ENCODE measurements at places on chromosomes 7 and 10. TPM values are rescaled to one million over a fixed set of nuclear protein-coding genes. Genes with fewer than 3 reads are reported as not detected.

HOXA2 gene
- 2.1 TPM for total RNA-seq

PRKAR1B gene
- 25.7 TPM for total RNA-seq

KLLN gene
- total RNA-seq, result 0.41 TPM

- H3K27me3 ChIP-seq, result no peaks in the 10 kb centered on the region
- H3K4me3 ChIP-seq, result no peak overlapping the region
- no peaks in the 10 kb centered on the region for H3K4me1 ChIP-seq
- DNase-seq, result no peak
- H3K27ac ChIP-seq, result no peak overlapping the region
- H3K36me3 ChIP-seq, result no peaks in the 10 kb centered on the region
These were observed 32.5 kb downstream of the C10orf143 start for GRCh38 chr10:130078120-130078519.

- DNase-seq, result no peak
- peak overlapping the region; percentile 85 for H3K27ac ChIP-seq
- H3K4me3 ChIP-seq, result no peak overlapping the region
- H3K36me3 ChIP-seq, result no peaks in the 10 kb centered on the region
- no peaks in the 10 kb centered on the region for H3K27me3 ChIP-seq
- peaks cover 22% of the 10 kb centered on the region for H3K4me1 ChIP-seq
These were observed 66.6 kb downstream of the PWWP2B start for GRCh38 chr10:132463333-132464255.

DNA sequence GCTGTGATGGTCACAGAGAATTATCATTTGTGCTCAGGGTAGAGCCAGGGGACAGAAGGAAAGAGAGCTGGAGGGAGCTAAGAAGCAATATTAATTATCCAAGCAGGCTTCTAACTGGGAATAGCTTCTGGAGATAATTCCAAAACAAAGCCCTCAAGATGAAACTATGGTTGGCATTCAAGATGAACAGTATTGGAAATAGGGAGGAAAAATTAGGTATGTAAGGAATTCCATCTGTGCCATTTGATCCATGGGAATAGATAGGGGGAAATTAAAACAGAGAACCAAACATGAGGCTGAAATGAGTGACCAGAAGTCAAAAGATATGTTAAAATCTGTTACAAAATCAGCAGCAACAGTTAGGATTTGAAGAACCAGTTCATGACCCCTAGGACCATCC is 75.3 kb downstream of the NDUFB2 start:
- H3K27ac ChIP-seq, result no peak overlapping the region
- peaks cover 64% of the 10 kb centered on the region for H3K36me3 ChIP-seq

DNA sequence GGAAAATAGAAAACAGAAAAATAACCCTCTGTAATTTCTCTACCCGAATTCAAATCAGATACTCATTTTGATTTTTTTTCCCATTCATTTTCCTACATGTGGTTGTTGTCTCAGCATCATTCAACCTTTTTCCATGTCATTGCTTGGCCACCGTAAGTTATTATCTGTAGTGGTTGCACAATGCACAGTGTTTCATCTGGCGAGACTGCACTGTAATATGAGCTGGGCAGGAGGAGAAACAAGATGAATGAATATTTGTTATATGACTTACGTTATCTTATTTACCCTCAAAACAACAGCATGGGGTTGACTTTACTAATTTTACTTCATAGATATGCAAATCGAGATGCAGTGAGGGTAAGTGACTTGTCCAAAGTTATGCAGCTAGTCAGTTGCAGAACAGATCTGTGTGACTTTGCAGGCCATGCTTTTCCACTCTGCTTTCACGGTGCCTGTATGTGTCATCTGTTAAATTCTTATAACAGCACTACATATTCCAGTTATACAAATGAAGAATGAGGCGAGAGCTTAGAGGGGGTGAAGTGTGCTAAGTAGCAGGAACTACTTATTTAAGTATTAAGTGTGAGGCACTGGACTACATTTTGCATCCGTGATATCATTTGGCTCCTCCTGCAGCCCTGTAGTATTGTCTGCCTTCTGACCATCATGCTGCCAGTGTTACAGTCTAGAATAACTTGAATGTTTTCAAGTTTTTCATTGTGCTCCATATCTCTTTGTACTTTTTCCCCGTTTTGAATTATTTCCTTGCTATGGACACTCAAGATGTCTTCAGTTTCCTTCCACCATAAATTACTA is 56.7 kb downstream of the ZMYND11 start:
- H3K36me3 ChIP-seq, result no peaks in the 10 kb centered on the region
- no peaks in the 10 kb centered on the region for H3K27me3 ChIP-seq
- no peak overlapping the region for H3K4me3 ChIP-seq
- no peak overlapping the region for H3K27ac ChIP-seq
- H3K4me1 ChIP-seq, result no peaks in the 10 kb centered on the region

GRCh38 chr7:577741-578370 is 58.2 kb upstream of the PDGFA start:
- no peak overlapping the region for H3K4me3 ChIP-seq
- H3K36me3 ChIP-seq, result no peaks in the 10 kb centered on the region
- no peaks in the 10 kb centered on the region for H3K27me3 ChIP-seq
- H3K4me1 ChIP-seq, result no peaks in the 10 kb centered on the region
- no peak for DNase-seq
- H3K27ac ChIP-seq, result no peak overlapping the region

DNA sequence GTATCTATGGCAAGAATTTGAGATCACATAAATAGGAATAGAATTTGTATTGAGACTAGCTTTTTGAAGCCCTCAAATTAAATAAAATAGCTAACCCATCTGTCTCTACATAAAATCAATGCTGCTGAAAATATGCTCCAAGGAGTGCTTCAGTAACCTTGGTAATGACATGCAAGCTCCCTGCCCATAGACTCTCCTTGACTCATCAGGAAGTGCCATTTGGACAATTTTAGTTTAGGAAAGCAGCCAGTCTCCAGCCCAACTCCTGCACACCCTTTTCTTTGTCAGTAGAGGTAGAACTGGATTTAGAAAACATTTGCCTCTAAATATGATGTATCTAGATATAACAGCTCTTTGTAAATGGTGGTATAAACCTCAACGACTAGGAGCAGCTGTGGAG is 69.9 kb upstream of the PTPRZ1 start:
- no peaks in the 10 kb centered on the region for H3K4me1 ChIP-seq
- no peaks in the 10 kb centered on the region for H3K36me3 ChIP-seq
- no peaks in the 10 kb centered on the region for H3K27me3 ChIP-seq
- DNase-seq, result no peak

GRCh38 chr7:90483251-90483650 is 13.8 kb downstream of the PTTG1IP2 start:
- no peak overlapping the region for H3K27ac ChIP-seq
- DNase-seq, result no peak
- H3K4me1 ChIP-seq, result no peaks in the 10 kb centered on the region
- no peaks in the 10 kb centered on the region for H3K36me3 ChIP-seq
- no peak overlapping the region for H3K4me3 ChIP-seq
- no peaks in the 10 kb centered on the region for H3K27me3 ChIP-seq

GRCh38 chr7:90613088-90613498 is 17.0 kb downstream of the CDK14 start:
- no peak overlapping the region for H3K4me3 ChIP-seq
- H3K4me1 ChIP-seq, result no peaks in the 10 kb centered on the region
- H3K27ac ChIP-seq, result no peak overlapping the region
- H3K36me3 ChIP-seq, result no peaks in the 10 kb centered on the region
- no peaks in the 10 kb centered on the region for H3K27me3 ChIP-seq

GRCh38 chr7:37825038-37825437 is 23.4 kb upstream of the NME8 start:
- H3K4me1 ChIP-seq, result no peaks in the 10 kb centered on the region
- no peaks in the 10 kb centered on the region for H3K27me3 ChIP-seq
- no peak overlapping the region for H3K27ac ChIP-seq
- no peaks in the 10 kb centered on the region for H3K36me3 ChIP-seq
- no peak for DNase-seq

DNA sequence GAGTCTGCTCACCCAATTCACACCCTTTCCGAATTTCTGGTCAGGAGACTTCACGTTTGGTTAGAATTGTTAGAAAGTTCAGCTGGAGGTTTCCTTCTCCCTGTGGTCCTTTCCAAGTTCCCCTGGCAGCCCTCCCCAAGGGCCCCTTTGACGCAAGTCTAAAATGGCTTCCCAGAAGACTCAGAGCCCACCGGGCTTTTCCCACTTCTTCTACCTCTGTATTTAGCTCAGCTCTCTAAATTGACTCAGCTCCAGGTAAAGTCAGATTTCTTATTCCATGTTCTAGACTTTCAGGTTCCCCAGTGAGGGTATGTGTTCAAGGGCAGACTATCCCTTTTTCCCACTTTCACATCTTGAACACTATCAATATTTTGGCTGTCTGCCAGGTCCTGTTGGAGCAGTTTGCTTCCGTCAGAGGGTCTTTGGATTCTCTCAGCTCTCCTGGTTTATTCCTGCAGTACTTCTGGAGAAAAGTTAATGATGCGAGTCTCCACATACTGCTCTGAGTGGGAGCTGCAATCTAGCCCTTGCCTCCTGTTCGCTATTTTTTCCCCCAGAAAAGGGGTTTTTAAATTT is 53.1 kb upstream of the ZNF273 start:
- no peak overlapping the region for H3K27ac ChIP-seq
- H3K4me3 ChIP-seq, result no peak overlapping the region
- no peaks in the 10 kb centered on the region for H3K36me3 ChIP-seq
- DNase-seq, result no peak
- no peaks in the 10 kb centered on the region for H3K4me1 ChIP-seq

GRCh38 chr10:80077869-80078447 is 507 bp upstream of the TMEM254 start:
- peaks cover 5% of the 10 kb centered on the region for H3K4me1 ChIP-seq
- peak overlapping the region; percentile 94 for H3K4me3 ChIP-seq
- no peak for DNase-seq
- H3K36me3 ChIP-seq, result no peaks in the 10 kb centered on the region
- no peaks in the 10 kb centered on the region for H3K27me3 ChIP-seq
